Activated naive CD4-positive, alpha-beta T cell (primary cell): ENCODE measurements at places on chromosomes 1 and 21.

DNA sequence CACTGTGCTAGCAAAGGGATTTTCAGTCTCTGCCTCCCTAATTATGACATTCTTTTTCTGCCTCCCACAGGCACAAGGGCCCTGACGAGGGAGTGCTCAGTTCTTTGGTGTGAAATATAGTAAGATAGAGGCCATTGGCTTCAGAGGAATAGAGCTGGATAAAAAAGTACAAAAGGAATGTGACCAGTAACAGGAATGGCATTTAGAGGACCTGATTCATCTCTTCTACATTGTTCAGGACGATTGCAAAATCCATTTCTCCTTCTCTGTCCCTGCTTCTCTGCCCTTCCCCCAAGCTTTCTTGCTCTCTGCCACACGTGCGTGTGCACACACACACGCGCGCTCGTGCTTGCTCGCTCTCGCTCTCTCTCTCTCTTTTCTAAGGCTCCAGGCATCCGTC is 668.2 kb downstream of the KIF26B start:
- DNase-seq, result no peak

GRCh38 chr1:20376171-20376570 is 85.5 kb downstream of the VWA5B1 start:
- no peak for DNase-seq

DNA sequence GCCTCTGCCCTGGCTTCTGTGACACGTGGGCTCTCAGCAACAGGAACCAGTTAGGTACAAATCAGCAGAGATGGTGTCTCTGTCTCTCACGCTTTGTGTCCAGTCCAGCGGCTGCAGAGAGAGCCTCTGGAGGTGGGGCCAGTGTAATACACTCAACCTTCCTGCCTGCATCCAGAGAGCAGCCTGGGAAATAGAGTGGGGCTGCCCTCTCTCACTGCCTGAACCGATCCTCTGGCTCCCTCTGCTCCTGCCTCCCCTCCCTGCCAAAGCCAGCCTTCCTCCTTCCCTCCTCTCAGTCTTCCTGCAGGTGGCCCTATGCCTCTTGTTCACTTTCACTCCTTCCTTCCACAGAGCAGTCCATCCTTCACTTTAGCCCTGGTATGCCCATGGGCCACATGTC is at the start of gene ZNF648:
ZNF648 (minus strand) TSS at position 119 of the 400 bp plus-strand sequence. CDS start 3,702 bp downstream, outside the sequence.
- DNase-seq, result no peak

GRCh38 chr1:18407166-18408045 is 73.3 kb upstream of the KLHDC7A start:
- DNase-seq, result no peak

- DNase-seq, result no peak
Measured at GRCh38 chr1:159141584-159142390, 29.6 kb upstream of the CADM3 start.

DNA sequence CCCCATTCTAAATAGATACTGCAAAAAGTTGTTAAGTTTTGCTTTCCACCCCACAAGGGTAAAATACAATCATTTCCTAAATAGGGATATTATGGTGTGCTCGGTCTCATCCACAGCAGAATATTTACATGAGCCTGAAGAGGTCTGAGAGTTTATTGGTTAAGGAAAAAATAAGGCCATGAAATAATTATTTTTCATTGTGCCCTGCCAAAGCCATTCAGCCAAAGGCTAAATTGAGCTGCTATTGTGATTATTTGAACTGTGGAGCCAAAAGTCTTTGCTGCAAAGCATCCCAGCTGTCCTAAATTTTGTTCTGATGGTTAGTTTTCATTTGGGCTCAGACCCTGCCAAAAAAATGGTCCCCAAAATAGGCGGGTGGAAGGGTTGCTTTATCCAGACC is 298.7 kb upstream of the ESRRG start:
- DNase-seq, result no peak

- DNase-seq, result no peak
Measured at GRCh38 chr1:169298441-169298840, 69.2 kb downstream of the NME7 start.

DNA sequence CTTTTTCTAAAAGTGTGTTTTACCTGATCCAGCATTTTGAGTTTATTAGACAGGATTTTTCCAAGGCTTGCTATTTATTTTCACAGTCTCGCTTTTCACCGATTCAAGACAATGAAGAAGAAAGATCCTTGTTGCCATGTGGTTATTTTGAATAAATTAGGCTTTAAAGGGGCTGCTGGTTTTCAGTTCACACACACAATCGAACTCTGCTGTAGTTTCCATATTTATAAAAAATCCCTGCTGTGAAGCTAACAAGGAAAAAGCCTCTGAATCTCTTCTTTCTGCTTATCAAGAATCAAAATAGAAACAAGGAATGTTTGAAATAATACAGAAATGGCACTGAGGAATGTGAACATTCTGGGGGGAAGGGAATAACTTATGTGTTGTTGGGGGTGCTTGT is 102.5 kb upstream of the KAZN start:
- no peak for DNase-seq

GRCh38 chr21:43195121-43196021 is 26.6 kb downstream of the CRYAA start:
- no peak for DNase-seq

DNA sequence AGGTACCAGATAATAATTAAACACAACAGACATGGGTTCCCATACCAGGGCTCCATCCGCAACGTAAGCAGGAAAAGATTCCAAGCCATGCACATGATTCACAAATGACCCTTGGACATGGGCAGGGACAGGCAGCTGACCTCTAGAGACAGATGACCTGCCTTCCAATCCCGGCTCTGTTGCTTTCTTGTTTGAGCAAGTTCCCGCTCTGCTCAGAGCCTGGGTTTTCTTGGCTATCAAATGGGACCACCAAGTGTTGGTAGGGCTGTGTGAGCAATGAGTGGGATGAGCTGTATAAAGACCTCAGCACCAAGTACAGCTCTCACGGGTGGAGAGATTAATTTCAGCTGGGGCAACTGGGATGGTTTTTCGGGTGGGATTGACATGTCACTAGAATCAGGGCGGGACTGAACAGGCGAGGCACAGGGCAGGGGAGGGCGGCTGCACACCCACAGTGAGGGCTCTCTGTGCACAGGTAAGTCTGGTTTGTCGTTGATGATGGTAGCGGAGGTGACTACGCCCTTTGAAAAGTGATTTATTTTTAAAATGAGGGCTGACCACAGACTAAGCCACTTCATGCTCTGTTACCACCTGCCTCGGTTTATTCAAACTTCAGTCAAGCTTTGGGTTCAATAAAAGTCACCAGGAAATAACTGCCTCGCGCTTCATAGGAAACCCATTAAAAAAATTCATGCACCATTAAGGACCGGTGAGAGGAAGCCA is 57.5 kb upstream of the IFFO2 start:
- DNase-seq, result no peak

GRCh38 chr1:157512036-157512969 is 40.0 kb downstream of the FCRL5 start:
- DNase-seq, result no peak
